ENCODE measurements at places on chromosomes 16 and 17.

- DNase-seq = no peak
These were observed 15.5 kb downstream of the CES1 start for GRCh38 chr16:55817236-55817912.

DNA sequence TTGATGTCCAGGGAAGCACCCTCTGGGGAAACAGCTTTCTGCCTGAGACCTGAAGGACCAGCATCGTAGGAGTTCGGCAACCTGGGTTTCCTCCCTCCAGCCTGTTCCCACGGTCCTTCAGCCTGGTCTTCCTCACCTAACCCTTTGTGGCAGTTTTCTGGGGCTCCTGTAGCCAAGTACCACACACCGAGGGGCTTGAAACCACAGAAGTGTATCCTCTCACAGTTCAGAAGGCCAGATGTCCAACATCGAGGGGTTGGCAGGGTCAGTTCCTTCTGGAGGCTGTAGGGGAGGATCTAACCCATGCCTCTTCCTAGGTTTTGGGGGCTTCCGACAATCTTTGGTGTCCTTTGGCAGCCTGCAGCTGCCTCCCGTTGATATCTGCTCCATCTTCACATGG is 381.0 kb upstream of the TNRC6C start:
- DNase-seq = no peak

GRCh38 chr16:70699696-70700095 is 13.8 kb upstream of the MTSS2 start:
- DNase-seq = no peak

- DNase-seq = no peak
These were observed 14.6 kb upstream of the CLEC10A start for GRCh38 chr17:7094652-7095019.

- DNase-seq = no peak
These were observed 21.4 kb upstream of the SPNS2 start for GRCh38 chr17:4477255-4477791.

DNA sequence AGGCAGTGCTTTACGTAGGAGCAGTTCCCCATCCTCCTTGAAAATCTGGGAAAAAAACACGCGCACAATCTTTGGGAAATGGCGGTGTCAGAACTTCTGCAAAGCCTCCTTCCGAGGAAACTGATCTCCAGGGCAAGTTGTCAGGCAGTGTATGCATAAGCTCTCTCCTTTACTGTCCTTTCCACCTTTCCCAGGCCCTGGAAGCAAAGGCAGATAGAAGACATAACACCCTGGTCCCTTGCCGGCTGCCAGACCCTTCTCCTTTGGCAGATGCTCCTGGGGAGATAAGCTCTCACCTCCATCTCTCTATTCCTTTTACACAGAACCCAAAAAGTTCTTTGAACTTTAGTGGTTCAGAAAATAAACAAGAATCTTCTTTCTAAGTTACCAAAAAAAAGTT is 12.4 kb downstream of the TOB1 start:
- DNase-seq = no peak

Data from activated naive CD8-positive, alpha-beta T cell treated with anti-CD3 and anti-CD28 coated beads, Interleukin-2, amount 50 U/mL, for 16 hours (primary cell).